ENCODE measurements at places on chromosomes 16 and 17. TPM values are rescaled to one million over a fixed set of nuclear protein-coding genes. Genes with fewer than 3 reads are reported as not detected.
A peak's percentile ranks its signal among the peaks of the same experiment; 100 is the strongest.

SKAP1 gene
- total RNA-seq: not detected

SEZ6 gene
- total RNA-seq: 0.16 TPM

CDT1 gene
- total RNA-seq: 0.16 TPM

GRCh38 chr16:917591-918061 is 53.2 kb downstream of the LMF1 start:
- no peak for DNase-seq

- DNase-seq: peak; percentile 91
Observed at GRCh38 chr17:65557349-65558310, 3.8 kb downstream of the AXIN2 start.

DNA sequence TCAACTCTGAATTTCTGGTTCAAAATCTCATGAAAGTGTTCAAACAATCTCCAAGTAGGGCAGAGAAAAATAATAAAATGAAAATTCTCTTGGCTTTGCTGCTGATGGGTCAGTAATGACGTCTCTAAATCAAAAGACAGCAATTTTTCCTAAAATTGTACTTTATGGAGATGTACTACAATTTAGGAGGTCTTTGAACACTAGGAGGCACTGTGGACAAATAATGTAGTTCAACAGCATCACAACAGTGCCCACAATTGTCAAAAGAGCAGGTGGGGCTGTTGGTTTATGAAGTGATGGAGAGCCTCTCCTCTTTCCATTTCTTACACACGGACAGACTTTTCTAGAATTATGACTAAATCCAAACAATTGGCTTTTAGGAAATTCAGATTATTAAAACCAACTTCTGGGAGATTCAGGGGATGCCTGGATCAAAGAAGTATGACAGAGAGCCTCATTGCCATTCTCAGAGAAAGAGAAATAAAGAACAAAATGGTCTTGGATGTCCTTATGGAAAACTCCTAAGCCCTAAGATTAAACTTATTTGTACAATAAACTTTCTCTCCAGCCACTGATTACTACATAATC is 23.8 kb downstream of the EZH1 start:
- DNase-seq: peak; percentile 80

Data from myocyte (in vitro differentiated cells).